RPMI7951 (cell line): ENCODE measurements at places on chromosomes 6 and 20.
A peak's percentile ranks its signal among the peaks of the same experiment; 100 is the strongest.

- DNase-seq: no peak
Measured at GRCh38 chr6:148085631-148086331, 256.9 kb upstream of the SASH1 start.

DNA sequence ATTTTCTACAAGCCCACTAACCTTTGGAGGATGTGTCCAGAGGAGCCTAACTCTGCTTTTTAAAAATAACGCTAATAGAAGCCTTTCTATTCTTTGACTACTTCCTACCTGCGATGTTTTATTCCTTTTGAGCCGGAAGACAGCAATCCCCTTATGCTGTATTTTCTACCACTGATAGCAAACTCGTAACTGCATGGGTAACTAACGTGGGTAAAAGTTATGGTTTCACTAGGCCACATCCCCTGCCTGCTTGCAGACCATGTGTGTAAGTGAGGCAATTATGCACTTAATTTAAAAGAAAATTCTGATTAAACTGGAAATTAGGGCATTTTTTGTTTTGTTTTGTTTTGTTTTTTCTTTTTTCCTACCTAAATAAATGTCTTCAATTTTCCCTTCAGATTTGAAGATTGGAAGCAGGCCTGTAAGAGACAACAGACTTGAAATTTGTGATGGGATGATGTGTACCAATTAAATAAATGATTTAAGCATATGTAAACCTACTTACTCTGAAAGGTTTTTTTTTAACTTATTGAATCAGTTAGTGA, 931 bp downstream of the UFL1 start:
- DNase-seq: peak; percentile 27

GRCh38 chr6:132380358-132381029, 20.8 kb downstream of the MOXD1 start:
- DNase-seq: peak; percentile 18

GRCh38 chr6:106445508-106445878, 85.0 kb downstream of the CRYBG1 start:
- no peak for DNase-seq

GRCh38 chr6:10886691-10887502, at the start of gene SYCP2L:
Gene SYCP2L (plus strand): TSS chr6:10887052. CDS start chr6:10887127, 75 bp downstream.
- DNase-seq: peak; percentile 82

DNA sequence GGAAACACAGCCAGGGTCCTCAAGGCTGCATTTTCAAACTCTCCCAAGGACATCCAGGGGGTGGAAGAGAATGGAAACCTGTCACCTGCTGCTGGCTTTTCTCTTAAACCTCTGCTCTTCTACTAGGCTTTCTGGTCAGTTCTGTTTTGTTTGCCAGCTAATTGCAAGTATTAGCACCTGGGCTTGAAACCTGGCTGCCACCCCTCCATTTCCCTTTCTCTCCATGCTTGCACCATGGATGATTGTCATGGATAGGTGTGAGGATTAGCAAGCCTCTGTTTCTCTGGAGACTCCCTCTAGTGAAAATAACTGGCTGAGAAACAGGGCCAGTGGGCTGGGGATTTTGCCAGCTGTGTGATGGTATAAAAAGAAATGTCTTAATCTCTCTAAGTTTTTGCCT, 33.0 kb upstream of the GPR6 start:
- no peak for DNase-seq
